ENCODE measurements at places on chromosomes 4 and X. TPM values are rescaled to one million over a fixed set of nuclear protein-coding genes. Genes with fewer than 3 reads are reported as not detected.

- no peak for DNase-seq
These were observed 5.7 kb upstream of the CXXC4 start for GRCh38 chr4:104500442-104500841.

Gene ETDB
- total RNA-seq = not detected

DNA sequence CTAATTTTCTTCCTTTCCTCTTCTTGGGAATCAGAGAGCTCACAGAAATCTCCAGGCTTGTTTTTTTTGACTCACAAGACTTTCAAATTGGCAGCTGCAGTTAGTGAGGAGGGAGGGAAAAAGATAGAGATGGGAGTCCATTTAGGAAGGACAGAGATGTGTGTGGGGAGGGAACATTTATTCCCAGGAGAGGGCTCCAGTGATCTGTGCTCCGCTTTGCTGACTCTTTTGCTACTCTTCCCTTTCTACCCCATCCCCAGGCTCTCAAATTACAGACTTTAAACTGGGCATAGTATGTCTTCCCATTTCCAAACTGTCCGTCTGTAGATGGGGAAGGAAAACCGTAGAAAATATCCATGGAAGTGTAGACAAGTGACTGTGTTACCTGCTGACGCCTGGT, 39.1 kb upstream of the UCP1 start:
- DNase-seq = no peak

DNA sequence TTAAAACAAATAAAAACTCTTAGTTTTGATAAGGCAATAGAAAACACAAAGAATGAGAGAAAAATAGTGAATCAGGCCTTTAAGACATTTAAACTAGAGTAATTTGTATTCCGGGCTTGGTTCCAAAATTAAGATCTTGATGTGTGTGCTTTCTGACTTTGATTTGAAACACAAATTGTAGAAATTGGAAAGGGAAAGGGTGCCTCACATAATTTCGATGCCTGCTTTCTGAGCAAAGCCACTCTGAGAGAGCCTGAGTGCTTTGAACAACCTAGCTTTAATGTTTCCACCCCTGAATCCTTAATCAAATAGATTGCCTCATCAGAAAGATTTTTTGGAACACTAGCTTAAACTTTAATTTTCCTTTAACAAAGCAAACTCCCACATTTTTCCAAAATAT, 666.8 kb downstream of the PCDH18 start:
- no peak for DNase-seq

Gene OPN1MW
- total RNA-seq = not detected

DNA sequence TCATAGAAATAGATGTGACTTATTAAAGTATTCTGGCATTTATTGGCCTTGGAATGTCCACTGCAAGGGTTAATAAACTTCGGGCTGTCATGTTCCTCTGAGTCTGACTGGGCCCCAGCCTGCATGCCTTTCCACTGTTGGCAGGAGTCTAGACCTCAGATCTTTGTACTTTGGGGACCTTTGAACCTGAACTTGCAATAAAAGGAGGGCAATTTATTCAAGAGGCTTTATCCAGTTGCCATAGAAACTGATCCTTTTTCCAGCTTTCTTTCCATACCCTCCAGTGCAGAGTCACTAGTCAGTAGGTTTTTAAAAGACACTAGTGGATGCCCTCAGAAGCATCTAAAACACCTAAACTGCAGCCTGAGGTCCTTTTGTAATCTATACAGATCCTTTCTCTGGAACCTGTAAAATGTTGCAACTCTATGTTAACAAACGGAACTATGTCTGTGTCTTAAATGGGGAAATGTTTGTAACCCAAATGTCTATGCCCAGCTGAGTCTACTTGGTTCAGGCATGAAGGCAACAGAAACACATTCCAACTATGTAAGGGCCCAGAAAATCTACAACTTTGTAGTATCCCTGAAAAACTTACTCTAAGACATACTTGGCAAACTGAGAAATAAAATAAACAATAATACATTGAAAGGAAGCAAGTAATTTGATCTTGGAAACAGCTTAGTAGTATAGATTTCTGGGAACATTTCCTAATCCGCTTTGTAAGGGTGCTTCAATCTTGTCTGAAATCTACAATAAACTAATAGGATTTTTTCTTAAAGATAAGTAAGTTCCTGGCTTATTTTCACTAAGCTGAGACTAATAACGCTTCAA, 41.5 kb downstream of the SOWAHB start:
- peak; percentile 79 for DNase-seq

- peak; percentile 39 for DNase-seq
These were observed 93.2 kb upstream of the KLF3 start for GRCh38 chr4:38570647-38571276.

DNA sequence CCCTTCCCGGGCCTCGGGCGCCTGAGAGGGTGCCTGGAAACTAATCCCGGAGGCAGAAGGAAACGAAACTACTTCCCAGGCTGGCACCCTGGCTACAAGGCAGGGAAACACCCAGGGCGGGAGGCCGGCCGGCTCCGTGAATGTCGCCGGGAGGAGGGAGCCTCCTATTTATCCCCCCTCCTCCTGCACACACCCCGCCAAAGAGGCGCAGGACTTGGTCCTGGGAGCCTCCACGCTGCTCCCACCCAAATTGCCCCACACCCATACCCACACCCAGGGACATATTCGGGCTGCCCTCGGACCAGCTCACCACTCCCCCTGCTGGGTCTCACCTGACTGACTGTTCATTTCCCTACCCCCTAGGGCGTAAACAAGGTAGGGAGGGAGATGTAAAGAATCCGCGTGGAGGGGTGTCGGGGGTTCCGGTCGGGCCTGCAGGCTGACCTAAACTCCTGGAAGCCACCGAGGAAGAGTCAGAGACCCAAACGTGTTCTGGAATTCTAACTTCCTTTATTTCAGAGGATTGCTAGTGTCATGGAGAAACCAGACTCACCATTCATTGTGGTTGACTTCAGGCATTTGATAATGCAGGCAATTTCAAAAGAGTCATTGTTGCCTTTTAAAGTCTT, at the start of gene BTC:
BTC (minus strand) TSS at position 142 of the 629 bp plus-strand sequence. CDS start 198 bp downstream, outside the sequence.
- DNase-seq = peak; percentile 80

Gene PPP1R2C
- not detected for total RNA-seq

Gene GPRIN3
- 2.4 TPM for total RNA-seq

Gene MAGED4B
- not detected for total RNA-seq

DNA sequence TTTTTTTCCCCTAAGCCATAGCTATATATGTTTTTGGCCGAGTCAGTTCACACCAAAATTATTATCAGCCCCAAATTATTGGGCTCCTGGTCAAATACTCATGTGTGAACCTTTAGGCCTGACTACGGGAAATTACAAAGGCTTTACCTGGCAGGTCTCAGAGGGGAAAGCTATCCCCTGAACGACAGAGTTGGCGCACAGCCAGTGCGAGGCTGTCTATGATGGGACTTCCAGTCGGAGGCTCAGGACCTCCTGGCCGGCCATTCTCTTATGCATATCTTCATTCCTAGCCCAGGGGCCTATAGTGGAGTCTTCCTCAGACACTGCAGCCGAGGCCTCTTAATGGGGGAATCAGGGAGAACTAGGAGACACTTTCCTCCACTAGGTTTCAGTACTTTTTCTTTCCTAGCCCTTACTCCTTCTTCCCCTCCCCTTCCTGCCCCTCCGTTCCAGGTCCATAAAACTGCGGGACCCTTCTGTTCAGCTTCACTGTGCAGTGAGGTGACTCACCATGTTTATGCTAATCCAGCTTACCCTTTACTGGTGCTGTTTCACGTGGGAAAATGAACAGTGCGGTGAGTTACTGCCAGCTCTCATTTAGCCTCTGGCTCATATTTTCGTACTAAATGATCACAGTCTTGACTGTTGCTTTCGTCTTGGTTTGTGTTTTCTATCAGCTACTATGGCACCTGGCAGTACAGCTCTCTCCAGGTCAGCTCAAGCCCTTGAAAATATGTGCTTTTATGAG, 533.9 kb downstream of the FSTL5 start:
- DNase-seq = no peak

Gene RCHY1
- 6.2 TPM for total RNA-seq

DNA sequence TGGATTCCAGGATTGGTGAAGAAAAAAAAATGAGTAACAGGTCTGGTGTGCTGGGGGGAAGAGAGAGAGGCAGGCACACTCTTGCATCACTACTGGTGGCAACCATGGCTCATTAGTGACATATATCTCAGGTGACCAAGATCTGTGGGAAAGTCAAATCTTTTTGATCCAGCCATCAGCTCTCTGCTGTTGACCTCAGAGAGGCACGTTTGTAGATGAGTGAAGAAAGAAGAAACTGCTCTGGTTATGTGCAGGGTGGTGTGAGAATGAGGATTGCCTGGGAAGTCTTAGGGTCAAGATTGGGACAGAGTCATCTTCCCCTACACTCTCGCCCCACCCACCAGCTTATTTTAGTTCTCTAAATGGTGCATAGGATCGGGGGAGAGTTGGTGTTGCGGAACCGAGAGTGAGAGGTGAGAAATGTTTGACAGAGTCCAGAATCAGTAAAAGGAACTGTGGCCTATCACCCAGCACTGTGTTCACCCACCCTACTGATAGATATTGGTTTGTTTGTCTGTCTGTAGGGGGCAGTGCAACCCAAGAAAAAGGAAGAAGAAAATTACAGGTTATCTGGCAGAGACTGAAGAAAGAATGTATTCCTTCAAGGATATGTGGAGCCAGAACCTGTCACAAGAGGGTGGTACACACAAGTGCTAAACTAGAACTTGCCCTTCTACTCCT, 21.9 kb downstream of the ARMCX6 start:
- DNase-seq = peak; percentile 64

Gene GPC3
- 1.3 TPM for total RNA-seq

GRCh38 chr4:165152527-165152926, 39.9 kb upstream of the TMEM192 start:
- no peak for DNase-seq

Gene SSX4
- total RNA-seq = not detected

Gene UXT
- 167 TPM for total RNA-seq

GRCh38 chr4:118927974-118928373, 39.3 kb downstream of the SYNPO2 start:
- DNase-seq = no peak

GRCh38 chrX:152865232-152865920, 32.5 kb upstream of the ZNF185 start:
- DNase-seq = no peak

All from HT-29 (cell line).